Right renal pelvis (tissue), 4 donors: ENCODE measurements at places on chromosomes 13 and 19.

- no peak for DNase-seq
Measured at GRCh38 chr13:60016229-60016628, 147.5 kb downstream of the DIAPH3 start.

GRCh38 chr13:23021906-23022305, 158.9 kb upstream of the SGCG start:
- no peak for DNase-seq

GRCh38 chr13:44903574-44903985, 85.7 kb downstream of the NUFIP1 start:
- DNase-seq: no peak

GRCh38 chr13:104944176-104944575, 1591.3 kb downstream of the EFNB2 start:
- no peak for DNase-seq

DNA sequence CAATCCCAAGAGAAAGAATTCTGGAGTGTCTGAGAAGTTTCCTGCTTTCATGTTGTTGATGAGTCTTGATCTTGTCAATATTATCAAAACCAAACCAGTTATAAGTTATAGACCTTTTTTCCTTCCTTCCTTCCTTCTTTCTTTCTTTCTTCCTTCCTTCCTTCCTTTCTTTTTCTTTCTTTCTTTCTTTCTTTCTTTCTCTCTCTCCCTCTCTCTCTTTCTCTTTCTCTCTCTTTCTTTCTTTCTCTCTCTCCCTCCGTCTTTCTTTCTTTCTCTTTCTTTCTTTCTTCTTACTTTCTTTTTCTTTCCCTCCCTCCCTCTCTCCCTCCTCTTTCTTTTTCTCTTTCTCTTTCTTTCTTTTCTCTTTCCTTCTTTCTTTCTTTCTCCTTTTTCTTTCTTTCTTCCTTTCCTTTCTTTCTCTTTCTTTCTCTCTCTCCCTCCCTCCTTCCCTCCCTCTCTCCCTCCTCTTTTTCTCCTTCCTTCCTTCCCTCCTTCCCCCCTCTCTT, at the start of gene OR7G3:
Gene OR7G3 (minus strand): TSS at position 51 of the 506 bp plus-strand sequence. CDS start 0 bp downstream, at position 51.
- no peak for DNase-seq

DNA sequence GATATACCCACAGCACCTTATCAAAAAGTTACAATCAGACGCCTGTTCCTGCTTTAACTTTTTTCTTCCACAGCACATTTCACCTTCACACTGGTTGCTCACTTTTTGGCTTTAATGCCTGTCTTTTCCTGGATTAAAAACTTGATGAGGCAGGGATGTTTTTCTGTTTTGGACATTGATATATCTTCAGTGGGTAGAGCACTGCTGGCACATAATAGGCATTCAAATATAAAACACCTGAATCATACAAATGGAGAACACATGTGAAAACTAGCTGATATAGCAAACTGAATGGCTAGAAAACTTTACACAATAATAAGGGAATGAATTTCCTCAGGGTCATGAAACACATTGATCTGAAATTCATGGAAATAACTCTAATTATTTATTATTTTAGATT, 65.6 kb downstream of the STARD13 start:
- no peak for DNase-seq

DNA sequence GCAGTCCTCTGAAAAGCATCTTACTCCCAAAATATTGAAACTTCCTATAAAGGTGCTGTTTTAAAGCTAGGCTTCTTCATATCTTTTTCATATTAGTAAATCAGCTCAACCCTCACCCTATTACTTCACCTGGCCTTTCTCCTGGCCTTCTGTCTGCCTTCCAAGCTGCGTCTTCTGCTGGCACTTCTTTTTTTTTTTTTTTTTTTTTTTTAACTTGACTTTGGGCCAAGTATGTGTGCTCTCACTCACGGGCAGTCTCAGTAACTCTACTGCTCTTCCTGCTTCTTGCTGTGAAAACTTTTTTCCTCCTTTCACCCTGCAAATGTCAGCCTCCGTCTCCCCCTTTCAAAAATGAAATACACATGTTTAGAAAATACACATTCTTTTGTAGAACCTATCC, 41.2 kb upstream of the KCTD4 start:
- DNase-seq: no peak

GRCh38 chr13:28510066-28510465, 15.1 kb upstream of the FLT1 start:
- no peak for DNase-seq

GRCh38 chr19:13926715-13927114, 11.5 kb downstream of the PODNL1 start:
- DNase-seq: no peak

DNA sequence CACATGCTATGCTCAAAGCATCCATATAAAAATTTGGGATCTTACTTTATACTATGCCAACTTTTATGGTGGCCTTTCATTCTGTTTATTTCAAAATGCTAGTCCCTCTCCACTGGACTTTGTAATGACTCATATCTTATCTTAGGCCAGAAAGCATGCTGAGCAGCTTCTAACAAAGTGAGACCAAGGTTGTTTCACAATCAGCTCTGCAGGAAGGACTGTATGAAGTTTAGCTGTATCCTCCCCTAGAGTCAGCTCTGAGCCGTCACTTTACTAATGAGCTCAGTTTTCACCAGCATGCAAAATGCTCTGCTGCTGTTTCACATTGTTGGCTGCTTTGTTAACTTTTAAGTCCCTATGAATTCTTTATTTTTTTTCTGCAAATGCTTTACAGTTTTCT, 1608.8 kb downstream of the OLFM4 start:
- no peak for DNase-seq

GRCh38 chr13:70353096-70353495, 244.8 kb upstream of the KLHL1 start:
- DNase-seq: no peak

DNA sequence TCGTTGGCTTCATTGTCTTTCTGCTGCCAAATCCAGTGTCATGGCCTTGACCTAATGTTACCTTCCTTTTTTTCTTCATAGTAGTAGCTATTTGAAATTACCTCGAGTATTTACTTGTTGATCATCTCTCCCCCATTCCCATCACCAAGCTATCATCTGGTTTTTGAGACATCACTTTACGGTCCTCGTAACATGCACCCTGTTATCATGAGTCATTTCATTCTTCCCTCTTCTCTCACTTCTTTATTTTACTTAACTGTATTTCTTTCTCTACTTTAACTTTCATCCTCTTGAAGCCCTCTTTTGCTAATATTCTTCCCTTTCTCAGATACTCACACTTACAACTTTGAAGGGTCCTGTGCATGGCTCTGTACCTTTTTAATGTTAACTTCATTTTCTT, 31.8 kb downstream of the TPP2 start:
- DNase-seq: no peak

- no peak for DNase-seq
Measured at GRCh38 chr19:16564842-16565241, 7.4 kb downstream of the SLC35E1 start.

DNA sequence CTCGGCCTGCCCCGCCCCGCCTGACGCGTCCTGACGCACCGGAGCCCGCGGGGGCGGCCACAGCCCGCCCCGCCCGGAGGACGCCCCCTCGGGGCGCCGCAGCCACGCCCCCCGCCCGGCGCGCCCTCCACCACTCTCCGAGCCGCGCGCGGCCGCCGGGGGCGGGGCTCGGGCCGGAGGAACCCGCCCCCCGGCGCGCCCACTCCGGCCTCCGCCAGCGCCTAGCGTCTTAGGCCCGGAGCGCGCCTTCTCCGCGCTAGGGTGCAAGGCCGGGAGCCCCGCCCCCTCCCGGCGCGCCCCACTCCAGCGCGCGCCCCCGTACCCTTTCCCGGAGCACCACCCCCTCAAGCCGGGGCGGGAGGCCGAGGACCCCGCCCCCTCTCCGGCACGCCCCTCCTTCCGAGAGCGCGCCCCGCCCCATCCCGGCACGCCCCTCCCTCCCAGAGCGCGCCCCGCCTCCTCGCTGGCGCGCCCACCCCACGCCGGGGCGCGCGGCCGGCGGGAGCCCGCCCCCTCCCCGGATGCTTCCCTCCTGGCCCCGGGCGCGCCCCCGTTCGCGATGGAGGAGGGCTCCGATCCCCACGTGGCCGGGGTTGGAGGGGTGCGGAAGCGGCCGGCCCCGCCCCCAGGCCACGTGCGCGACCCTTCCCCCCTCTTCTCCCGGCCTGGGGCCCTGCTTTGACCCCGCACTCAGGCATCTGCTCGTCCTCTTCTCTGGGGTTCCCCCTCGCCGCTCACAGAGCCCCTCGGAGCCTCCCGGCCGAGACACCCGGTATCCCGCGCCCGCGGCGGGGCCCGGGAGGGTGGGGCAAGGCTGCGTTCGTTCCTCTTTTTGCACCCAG, 480 bp upstream of the KLF16 start:
- peak; percentile 86 for DNase-seq

- no peak for DNase-seq
Measured at GRCh38 chr13:80877944-80878241, 537.0 kb upstream of the SPRY2 start.

DNA sequence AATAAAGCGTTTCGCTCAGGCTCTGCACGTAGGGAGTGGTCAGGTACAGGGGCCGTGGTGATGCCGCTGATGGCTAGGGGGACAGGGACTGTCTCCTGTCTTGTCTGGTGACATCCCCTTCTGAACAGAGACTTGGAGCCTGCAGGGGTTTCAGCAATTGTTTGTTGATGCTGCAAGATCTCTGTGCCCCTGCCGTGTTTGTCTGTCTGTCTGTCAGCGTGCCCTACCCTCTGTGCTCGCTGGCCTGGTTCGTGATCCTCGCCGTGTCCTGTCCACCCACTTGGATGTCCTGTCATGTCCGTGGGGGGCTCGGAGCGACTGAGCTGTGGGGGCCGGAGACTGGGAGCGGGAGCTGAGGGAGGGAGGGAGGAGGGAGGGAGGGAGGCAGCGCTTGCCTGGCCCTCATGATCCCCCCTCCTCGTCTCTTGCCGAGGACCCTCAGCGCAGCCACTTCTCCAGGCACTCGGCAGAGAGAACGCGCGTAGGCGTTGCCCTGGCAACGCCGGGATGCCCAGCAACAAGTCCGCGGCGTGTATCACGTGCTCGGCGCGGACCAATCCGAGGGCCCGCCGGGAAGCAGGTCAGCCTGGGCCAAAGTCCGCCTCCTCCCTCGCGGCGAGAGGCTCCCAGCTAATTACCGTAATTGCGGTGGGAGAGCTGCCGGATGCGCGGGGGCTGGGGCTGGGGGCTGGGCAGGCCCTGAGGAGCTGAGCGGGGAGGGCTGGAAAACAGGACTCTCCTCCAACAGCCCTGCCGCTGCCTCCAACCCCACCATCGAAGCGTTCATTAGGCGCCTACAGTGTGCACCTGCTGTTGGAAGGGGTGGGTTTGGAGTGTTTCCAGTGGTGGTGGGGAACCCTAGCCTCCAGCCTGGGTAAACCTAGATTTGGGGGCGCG, 31.9 kb upstream of the FEM1A start:
- DNase-seq: peak; percentile 89

- no peak for DNase-seq
Measured at GRCh38 chr19:31496076-31496475, 146.8 kb upstream of the TSHZ3 start.

- no peak for DNase-seq
Measured at GRCh38 chr19:11102944-11103343, 13.7 kb downstream of the LDLR start.

DNA sequence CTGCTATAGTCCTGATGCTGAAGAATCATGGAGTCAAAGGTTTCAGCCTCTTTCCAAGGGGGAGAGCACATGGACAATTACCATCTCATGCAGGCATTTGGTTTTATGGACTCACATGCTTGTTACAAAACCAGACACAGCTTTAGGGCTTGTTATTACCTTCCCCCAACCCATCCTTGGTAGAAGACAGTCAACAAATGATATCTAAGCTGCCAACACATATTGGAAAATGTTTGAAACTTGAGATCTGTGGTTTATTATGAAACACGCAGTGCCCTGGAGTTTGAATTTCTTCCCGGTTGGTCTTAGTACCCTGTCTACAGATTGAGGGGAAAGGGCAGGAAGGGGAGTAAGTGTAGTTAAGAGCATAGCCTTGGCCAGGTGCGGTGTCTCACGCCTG, 12.5 kb upstream of the CYP2A6 start:
- no peak for DNase-seq

GRCh38 chr19:10083911-10084310, 2.2 kb upstream of the SHFL start:
- no peak for DNase-seq

GRCh38 chr19:17379221-17379631, 2.1 kb upstream of the PLVAP start:
- no peak for DNase-seq

DNA sequence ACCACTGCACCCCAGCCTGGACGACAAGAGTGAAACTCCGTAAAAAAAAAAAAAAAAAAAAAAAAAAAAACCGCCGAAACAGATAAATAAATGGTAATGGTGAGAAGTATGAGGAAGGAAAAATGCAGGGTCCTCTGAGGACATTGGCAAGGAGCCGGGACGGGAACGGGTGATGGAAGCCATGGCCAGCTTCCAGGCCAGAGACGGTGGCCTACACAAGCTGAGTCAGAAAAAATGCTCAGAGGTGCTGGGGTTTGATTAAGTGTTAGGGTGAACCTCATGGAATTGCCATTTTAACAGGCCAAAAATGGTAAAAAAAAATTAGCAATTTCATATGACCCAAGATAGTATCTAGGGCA, 866 bp upstream of the ZSWIM4 start:
- DNase-seq: no peak

GRCh38 chr19:3708207-3708931, at the start of gene TJP3:
Gene TJP3, plus strand, starts transcription at chr19:3708384. Its CDS starts 20,049 bp downstream, at chr19:3728433.
- no peak for DNase-seq

DNA sequence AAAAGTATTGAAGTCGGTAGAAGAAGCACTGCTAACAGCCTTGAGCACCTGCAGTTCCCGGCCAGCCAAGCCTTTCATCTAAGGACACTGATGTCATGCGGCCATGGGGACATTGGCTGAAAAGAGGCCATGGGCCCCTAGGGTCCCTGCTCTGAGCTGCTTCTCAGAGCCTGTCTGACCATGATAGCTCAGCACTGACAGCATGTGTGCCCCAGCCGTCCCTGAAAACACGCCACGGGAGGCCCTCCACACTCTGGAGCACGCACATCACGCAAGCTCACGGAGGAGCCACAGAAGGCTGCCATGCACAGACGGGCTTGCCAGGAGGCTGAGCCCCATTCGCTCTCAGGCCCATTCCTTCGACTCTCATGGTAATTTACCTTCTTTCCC, 51.8 kb downstream of the MLLT1 start:
- no peak for DNase-seq

GRCh38 chr19:33304760-33305647, 2.7 kb upstream of the CEBPA start:
- DNase-seq: no peak

DNA sequence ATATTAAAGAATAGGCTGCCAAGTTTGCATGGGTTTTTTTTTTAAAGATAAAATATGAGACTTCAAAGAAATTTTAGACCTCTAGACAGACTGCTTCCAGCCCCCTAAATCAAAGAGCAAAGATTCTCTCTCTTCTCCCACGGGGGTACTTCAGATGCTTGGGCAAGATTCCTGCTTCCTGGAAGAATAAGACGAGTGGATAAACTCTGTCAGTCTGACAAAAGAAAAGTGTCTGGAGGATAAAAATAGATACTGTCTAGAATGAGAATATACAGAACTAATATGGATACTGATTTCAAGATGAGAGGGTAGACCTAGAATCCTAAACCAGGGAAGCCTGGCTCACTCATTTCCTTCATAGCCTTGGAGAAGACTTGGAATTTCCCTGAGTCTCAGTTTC, 435.1 kb downstream of the FOXO1 start:
- no peak for DNase-seq
